ENCODE measurements at places on chromosomes 7 and 10.

- peak; percentile 11 for DNase-seq
Observed at GRCh38 chr10:28328346-28328745, 25.5 kb upstream of the MPP7 start.

DNA sequence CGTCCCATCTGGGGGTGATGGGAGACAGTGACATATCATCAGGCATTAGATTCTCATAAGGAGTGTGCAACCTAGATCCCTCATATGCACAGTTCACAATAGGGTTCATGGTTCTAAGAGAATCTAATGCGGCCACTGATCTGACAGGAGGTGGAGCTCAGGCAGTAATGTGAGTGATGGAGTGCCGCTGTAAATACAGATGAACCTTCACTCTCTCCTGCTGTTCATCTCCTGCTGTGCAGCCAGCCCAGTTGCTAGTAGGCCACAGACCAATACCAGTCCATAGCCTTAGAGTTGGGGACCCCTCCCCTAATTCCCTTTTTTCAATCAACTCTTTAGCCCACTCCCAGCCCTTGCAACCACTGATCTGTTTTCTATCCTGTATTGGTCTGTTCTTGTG is 581.1 kb upstream of the AUTS2 start:
- DNase-seq, result no peak

- DNase-seq, result peak; percentile 96
Observed at GRCh38 chr7:21142081-21142480, 285.8 kb upstream of the SP4 start.

DNA sequence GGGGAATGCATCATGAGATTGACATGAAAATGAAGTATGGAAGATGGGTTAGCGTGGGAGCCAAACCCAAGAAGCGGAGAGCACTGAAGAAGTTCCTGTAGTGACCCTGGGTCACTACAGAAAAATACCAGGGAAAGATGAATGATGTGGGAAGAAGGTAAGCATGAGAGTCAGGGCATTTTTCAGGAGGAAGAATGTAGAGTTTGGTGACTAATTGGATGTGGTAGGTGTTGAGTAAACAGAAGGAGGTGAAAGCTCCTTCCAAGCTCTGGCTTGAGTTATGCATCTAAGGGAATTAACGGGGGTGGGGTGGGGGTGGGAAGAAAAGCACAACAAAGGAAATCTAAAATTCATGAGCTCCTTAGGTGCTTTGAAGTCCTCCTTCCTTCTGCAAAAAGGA is 238.1 kb upstream of the AOAH start:
- no peak for DNase-seq

DNA sequence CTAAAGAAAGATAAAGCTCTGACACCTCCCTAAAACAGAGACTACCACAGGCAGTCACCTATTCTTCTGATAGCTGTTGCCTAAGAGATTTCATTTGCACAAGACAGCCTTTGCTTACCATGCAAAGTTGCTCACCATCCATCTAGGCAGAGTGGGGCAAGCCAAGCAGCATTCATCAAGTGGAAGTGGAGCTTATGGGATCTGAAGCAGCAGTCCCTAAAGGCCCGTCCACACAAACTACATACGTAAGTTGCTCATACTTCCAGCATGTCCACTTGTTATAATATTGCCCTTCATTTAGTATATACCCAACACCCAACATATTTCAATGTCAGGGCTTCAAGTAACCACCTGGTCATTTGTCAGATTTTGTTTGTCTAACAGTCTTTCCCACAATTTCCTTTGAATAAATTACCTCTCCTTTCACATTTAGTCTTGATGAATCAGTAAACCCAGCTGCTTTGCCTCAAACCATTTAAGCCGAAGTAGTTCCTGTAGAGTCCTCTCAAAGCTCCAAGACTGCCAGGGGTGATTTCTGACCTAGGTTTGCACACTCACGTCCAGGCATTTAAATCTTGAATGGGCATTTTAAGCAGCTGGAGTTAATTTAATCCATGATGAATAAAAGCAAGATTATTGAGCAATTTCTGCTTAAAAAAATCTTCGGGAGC is 67.9 kb downstream of the ATAD1 start:
- DNase-seq, result no peak

DNA sequence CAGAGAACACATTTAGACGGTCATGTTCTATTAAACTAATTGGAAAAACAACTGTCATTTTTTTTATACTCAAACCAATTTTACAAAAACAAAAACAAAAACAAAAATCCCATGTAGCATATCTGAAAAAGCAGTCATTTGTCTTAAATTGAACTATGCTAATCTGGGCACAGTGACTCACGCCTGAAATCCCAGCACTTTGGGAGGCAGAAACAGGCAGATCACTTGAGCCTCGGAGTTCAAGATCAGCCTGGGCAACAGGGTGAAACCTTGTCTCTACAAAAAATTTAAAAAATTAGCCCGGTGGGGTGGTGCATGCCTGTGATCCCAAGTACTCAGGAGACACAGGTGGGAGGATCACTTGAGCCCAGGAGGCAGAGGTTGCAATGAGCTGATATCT is 253.4 kb downstream of the DOCK4 start:
- no peak for DNase-seq

DNA sequence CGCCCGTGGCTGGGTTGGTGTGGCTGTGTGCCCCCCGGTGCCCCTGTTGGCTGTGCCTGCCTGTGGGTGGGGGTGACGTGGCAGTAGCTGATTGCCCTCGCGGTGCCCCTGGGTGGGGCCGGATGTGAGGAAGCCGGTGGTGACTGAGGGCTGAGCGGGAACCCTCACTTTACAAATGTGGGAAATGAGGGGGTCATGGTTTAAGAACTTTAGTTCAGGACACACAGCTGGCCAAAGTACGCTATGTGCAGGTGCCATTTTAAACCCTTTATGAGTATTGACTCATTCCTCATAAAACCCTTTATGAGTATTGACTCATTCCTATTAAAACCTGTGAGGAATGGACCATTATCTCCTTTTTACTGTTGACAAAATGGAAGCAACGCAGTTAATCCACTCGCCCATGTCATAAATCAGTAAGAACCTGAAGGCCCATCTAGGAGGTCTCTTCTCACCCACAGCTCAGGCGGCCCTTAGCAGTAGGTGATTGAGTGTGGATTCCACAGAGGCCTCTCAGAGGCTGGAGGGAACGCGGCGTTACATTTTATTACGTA is 290.1 kb upstream of the COBL start:
- DNase-seq, result peak; percentile 52

GRCh38 chr7:20190560-20191390 is 26.4 kb downstream of the MACC1 start:
- peak; percentile 60 for DNase-seq

DNA sequence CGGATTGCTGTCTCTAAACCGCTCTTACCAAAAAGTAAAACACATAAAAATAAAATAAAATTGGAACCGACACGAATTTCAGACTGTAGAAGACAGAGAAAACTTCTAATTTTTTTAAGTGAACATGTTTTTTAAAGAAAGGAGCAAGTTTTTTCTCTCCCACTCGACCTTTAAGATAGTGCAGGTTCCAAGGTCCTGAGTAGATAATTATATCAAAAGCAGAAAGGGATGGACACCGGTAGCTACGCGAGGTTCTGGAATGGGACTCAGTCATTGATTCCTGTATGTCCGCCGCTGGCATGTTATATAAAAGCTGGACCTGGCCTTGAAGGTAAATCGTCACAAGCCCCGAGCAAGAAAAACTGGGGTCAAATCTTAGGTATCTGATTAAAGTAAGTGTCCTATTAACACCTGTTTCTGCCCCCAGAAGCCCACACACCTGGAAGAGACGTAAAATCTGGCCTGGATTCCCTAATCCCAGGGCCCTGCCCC is 462 bp upstream of the CISD1 start:
- DNase-seq, result peak; percentile 94

DNA sequence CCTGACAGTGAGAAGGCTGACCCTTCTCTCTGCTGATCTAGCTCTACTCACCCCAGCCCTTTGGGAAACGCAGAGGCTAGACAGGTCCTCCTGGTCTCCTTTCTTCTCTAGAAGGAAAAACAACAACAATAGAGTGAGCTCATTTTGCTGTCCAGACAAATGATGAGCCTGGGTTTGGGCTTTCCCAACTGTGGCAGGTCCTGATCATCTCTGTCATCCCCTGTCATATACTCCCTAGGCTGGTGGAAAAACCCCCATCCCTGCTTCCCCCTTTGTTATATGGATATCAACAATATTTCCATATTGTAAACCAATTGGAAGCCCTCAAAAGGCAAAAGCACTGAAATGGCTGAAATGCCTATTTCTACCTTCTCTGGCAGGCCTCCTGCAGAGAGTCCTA is 9.2 kb upstream of the DDIT4 start:
- no peak for DNase-seq

- no peak for DNase-seq
Observed at GRCh38 chr7:43621729-43622448, 39.0 kb downstream of the STK17A start.

DNA sequence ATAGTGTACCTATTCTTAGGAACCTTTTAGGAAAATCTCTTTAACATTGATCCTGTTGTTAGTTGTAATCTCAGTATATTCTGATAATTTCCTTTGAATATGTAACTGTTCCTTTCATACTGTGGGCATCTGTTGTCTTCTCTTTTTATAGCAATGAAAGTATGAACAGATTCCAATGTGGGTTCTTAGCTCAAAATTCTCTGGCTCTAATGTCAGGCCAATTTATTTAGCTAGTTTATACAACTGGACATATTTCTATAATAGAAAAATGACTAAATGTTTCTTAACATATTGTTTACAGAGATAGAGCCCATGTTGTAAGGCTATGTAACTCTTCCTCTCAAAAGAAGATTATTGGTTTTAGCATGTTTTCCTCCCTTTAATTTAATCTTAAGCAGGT is 363.2 kb downstream of the AUTS2 start:
- DNase-seq, result no peak

DNA sequence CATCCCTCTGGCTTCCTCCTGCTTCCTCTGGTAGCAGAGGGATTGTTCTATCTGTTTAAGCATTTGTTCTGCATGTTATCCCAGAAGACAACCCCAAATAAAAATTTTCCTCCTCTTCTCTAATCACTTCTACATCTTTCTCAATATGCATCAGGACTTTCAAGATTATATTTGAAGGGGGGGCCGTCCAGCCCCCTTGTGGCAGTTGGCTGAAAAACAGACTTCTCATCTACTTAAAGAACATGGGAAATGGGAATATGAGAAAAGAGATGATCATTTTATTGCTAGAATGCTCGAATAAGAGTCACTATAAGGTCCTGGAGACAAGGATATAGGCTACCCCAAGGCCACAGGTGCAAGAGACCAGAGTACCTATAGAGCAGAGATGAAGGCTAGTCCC is 466.0 kb downstream of the REEP3 start:
- no peak for DNase-seq

DNA sequence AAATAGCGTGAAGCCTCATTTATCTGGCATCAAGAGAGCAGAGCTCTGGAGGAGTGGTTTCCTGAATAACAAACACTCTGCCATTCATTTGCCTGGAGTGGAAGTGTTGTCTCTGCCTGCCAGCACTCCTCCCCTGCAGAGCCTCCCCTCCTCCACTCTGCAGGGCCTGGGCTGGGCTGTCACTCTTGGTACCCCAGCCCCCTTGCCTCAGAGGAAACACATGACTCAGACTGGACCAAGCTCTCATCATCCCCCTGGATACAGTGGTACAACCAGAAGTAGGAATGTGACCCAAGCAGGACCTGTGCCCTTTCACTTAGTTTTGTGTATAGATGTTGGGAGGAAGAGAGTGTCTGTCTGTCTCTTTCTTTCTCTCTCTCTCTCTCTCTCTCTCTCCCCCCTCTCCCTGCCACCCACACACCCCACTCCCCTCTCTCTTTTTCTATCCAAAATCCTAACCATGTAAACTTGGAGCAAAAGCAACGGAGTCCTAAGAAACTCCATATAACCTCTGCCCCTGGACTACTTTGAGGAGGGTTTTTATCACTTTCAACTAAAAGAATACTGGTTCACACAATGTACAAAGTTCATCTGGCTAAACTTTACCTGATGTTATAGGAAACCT is 43.9 kb downstream of the DOCK4 start:
- peak; percentile 92 for DNase-seq

- DNase-seq, result peak; percentile 23
Observed at GRCh38 chr7:70229242-70229641, 631.0 kb downstream of the AUTS2 start.

DNA sequence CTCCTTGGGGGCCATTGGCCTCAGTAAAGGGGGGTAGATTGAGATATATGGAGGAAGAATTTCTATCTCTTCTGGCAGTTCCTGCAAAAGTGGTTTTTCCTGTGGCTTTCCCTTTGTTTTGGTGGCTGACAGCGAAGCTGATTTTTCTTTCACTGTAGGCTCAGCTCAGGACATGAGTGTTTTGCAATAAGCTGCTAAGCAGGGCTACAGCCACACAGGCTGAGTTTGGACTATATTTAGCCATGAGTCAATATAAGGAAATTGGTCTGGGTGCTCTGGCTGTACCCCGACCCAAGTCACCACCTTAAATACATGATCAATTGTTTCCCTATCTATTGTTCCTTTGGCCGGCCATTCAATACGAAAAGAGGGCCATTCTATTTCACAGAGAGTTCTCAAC is 212.7 kb upstream of the KCND2 start:
- no peak for DNase-seq

- DNase-seq, result no peak
Observed at GRCh38 chr10:6124666-6125065, 35.8 kb downstream of the RBM17 start.

DNA sequence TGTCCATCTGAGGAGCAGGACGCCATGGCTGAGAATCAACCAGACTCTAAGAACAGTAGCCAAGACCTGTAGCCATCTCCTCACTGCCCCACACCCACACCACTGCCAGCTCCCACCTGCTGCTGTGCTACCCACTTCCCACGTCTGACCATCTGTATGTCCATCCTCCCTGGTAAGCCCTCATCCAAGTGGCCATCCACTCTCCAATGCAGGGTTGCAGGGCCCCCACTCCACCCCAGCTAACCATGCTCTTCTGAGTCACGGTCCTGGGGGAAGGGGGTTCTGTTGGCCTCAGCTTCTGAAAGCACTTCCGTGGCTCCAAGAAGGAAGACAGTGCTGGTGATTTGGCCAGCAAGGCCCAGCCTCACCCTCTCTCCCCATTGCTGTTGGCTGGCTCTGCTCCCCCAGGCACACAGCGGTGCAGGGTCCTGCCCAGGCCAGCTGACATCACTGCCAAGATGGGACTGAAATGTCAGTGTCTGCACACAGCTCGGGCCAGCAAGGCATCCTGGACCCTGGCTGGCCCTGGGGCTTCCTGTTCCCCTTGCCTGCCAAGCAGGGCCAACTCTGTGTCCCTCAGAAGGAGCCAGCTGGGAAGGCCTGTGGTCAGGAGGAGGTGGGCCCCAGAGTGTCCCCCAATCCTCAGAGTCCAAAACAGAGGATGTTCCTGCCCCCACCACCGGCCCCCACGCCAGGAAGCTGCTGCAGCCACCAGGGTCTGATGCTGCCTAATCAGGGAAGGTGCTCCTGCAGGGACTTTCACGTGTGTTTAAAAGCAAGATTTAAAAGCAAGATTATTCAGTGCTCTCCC is 17.5 kb downstream of the RASGEF1A start:
- DNase-seq, result no peak

- no peak for DNase-seq
Observed at GRCh38 chr10:87930934-87931835, 67.8 kb downstream of the PTEN start.

- DNase-seq, result no peak
Observed at GRCh38 chr10:103149991-103150622, 43.0 kb downstream of the NT5C2 start.

All from DMS53 (cell line).